ENCODE measurements at places on chromosomes 3 and 15.
A peak's percentile ranks its signal among the peaks of the same experiment; 100 is the strongest.

DNA sequence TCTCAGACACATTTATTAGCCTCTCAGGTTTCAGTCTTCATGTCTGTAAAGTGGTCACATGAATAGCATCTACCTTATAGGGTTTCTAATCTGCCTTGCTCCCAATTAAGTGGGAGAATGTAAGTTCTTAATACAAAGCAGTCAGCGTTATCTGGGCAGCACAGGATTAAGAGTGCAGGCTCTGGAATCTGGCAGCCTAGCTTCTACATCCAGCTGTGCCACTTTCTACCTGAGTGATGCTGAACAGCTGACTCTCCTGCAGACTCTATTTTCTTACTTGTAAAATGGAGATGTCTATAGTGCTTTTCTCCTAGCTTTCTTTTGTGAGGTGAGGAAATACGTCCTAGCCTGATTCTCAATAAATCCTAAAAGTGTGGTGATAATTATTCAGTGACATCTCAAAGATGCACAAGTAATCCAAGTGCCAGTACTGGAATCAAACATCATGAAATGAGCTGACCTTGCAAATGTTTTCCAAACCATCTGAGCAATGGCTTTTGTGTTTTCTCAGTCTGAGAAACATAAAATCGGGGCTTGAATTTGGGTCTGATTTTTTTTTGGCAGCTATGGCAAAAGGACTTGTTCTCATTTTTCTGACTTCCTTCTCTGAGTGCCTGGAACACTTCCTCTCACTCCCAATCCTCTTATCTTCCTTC is 232.2 kb upstream of the FEZF2 start:
- no peak for DNase-seq

DNA sequence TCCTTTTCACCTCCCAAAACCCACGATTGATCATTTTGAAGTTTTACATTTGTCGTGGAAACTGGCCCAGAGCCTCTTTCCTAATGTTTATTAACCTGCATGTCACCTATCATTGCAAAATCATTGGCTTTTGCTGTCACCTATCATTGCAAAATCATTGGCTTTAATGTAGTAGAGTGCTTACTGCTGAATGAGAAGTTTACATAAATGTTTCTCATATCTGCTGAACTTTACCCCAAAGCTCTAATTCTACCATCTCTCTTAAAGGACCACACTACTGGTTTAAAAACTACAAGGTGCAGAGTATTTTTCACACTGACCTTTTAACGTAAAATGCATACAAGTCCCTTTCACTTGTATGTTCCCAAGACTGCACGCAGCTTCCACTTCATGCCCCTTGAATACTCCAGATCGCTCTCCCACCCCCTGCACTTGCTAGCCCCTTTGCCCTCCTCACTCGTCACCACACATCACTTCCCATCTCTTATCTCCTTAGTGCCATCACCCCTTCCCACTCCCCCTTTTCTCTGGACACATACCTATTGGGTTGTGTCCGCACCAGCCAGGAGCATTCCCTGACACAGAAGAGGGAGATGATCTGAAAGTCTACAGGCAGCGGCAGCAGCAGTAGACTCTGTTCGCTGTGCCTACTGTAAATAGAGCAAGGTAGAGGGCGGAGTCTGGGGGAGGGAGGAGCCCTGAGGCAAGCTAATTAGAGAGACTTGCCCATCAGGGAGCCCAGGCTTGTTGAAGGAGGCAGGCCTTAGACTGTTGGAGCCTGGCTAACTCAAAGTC is 30.2 kb upstream of the ATOSA start:
- no peak for DNase-seq

GRCh38 chr3:57370341-57370740 is 77.9 kb upstream of the ASB14 start:
- no peak for DNase-seq

DNA sequence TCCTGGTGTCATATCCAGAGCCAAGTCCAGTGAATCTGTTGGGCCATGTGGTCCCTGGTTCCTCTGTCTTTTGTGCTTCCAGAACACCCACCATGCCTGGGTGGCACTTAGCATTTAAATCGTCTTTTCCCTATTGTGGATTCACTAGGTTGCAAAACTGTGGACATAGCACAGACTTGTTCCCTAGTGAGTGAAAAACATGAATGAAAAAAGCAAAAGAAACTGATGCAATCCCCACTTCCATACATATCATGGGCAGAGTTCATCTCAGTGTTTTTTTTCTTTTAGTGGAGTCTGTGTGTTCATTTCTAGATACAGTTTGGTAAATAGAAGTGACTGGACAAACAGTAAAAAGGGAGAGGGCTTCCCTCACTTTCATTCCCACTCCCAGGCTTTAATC is 170.5 kb downstream of the SLCO3A1 start:
- DNase-seq = no peak

DNA sequence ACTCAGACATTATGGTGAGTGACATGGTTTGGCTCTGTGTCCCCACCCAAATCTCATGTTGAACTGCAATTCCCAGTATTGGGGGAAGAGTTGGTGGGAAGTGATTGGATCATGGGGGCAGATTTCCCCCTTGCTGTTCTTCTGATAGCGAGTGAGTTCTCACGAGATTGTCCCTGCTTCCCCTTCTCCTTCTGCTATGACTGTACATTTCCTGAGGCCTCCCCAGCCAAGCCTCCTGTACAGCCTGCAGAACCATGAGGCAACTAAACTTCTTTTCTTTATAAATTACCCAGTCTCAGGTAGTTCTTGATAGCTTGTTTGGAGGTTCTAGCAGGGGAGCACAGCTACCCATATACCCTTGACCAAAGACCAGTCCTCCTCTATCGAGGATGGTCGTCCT is 45.9 kb downstream of the ADAM10 start:
- DNase-seq = no peak

- no peak for DNase-seq
These were observed 31.4 kb downstream of the CA12 start for GRCh38 chr15:63350178-63350621.

DNA sequence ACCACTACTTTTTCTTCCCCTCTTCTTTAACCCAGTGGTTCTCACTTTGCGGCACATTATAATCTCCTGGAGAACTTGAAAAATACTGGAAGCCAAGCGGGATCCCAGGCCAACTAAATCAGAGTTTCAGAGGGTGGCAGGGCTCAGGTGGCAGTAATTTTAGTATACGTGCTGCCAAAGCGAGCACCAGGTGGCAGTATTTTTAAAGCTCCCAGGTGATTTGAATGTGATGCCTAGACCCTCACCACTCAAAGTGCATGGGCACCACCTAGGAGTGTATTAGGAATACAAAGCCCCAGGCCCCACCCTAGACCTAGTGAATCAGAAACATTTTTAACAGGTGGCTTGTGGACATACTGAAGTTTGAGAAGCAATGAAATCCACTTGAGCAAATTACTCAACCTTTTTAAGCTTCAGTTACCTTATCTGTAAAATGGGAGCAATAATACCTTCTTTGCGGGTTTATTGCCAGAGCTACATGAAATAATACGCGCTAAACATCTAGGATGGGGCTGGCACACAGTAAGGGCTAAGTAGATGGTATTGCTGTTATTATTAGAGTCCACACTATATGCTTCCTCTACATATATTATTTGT is 8.3 kb downstream of the B3GALNT1 start:
- no peak for DNase-seq

- DNase-seq = peak; percentile 33
These were observed 49.4 kb downstream of the MYZAP start for GRCh38 chr15:57640930-57641682.

- DNase-seq = no peak
These were observed 1.9 kb upstream of the PDIA5 start for GRCh38 chr3:123064914-123065313.

DNA sequence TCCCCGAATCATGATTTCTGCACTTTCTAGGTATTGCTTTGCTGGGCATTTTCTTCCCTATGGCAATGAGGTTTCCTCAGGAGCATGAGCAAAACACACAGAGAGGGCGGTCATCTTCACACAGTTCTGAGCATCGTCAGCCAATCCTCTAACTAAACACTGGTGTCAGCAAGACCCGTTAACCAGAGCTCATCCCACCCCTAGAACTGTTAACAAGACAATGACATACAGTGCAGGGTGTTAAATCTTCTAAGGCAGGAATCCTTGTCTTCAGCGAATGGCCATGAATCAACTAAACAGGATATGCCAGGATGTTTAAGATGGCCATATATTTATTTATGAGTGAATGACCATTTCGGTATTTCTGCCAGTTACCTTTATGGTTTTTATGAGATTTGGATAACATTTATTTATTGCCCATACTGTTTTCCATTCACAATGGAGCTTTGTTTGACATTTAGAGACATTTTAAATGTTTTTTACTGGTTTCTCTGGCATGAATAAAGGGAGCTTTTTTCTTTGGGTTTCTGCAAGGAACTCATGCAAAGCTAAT is 411.5 kb upstream of the PROK2 start:
- DNase-seq = no peak

DNA sequence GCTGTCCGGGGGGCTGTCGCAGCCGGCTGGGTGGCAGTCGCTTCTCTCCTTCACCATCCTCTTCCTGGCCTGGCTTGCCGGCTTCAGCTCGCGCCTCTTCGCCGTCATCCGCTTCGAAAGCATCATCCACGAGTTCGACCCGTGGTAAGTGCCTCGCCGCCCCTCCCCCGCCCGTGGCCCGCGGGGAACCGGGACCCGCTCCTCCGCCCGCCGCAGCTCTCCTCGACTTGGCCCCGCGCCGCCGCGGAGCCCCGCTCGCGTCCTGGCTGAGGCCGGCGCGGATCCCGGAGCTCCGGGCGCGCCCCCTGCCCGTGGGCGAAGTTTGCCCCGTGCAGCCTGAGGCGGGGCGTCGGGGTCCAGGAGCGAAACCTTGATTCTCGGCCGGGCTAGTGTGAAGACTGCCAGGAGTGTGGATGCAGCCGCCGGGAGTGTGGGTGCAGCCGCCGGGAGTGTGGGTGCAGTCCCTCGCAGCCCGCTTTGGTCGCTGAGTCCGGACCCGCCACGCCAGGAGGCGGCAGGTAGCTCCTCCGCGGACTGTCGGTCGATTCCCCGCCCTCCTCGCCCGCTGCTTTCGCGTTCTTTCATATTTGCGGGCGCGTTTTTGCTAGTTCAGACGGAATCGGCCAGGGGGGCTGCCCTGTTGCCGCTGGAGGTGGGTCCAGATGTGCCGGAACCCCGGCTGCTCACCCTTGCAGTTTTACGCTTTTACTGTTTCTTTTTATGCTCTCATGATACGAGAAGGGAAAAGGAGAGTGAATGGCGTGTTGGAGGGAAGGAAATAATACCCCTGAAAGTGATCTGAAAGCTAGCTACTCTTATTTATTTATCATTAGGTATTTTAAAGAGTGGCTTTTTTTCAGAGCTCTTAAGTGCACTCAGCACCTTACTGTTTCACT is 692 bp downstream of the STT3B start:
- no peak for DNase-seq

DNA sequence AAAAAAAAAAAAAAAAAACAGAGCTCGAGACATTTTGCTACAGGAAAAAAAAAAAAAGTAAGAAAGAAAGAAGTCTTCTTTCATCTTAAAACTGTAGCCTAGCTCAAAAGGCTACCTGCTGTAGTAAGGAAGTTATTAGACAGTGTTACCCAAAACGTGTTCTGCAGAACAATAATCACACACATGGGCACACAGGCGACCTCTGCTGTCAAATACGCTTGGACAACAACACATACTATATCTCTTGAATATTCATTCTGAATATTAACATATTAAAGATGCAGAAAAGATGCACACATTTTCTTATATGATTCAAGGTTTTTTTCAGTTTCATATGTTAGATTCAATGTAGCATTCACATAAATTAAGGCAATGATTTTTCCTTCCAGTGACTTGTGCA is 215.8 kb downstream of the ROBO1 start:
- DNase-seq = no peak

- DNase-seq = no peak
These were observed 167.0 kb downstream of the FMN1 start for GRCh38 chr15:33027306-33028035.

DNA sequence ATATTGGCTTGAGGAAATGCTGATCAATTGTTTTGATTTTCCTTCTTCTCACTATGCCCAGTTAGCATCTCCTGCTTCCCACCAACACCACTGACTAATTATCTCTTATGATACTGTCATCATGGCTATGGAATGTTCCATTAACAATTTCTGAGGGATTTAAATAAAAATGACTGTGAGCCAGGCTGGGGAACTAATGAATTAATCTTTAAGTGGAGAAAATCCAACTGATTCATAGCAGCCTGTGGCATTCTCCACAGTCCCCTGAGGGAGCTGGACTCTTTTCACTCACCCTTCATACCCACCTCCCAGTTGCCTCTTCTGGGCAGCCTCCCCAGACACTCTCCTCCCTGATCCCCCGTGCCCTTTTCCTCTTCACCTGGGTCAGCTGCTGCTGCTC is 353.6 kb downstream of the CLSTN2 start:
- DNase-seq = no peak

DNA sequence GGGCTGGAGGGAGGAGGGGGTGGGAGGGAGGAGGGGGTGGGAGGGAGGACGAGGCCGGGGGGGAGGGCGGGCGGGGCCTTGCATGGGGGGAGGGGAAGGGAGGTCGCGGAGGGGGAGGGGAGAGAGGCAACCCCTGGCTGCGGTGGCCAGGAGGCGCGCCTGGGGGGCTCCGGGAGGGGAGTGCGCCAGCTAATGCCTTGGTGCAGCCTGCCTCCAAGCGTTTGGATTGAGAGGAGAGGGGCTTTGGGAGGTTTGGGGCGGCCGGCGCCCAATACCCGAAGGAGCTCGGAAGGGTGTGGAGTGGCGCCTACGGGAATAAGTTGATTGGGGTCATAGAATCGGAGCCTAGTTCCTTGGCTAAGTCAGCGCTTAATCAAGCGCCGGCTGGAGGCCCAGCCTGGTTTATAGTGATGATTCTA is 557 bp downstream of the TFG start:
- DNase-seq = no peak

DNA sequence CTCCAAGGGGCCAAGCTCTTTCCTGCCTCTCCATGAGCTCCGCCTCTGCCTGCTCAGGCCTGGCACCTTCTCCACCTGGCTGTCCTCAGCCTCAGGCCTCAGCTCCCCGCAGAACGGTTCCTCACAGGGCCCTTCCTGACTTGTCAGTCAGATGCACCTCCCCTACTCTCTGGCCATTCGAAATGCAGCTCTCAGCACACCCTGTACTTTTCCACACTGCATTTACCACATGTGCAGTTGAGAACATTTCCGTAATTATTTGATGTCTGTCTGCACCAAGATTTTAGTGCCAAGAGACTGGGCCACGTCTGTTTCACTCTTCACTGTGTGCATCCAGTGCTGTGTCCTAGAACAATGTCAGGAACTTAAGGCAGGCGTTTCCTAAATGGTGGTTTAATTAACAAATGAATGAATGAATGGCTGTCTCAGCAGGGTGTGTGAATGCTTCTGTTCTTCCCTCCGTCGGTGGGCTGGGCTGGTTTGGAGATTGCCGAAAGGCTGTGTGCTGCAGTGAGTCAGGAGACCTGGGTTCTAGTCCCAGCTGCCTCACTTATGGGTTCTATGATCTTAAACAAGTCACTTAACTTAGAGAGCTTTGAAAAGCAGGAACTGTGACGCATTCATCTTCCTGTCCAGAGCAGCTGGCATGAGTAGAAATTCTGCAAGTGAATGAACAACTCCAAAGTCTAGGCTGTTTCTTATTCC is 5.4 kb downstream of the MUC4 start:
- no peak for DNase-seq

- no peak for DNase-seq
These were observed 117.5 kb downstream of the PDCD6IP start for GRCh38 chr3:33915796-33916546.

Data from fibroblast of the conjunctiva (primary cell).